Dermis blood vessel endothelial cell (primary cell): ENCODE measurements at places on chromosomes 16 and 17. TPM values are rescaled to one million over a fixed set of nuclear protein-coding genes. Genes with fewer than 3 reads are reported as not detected.

DNA sequence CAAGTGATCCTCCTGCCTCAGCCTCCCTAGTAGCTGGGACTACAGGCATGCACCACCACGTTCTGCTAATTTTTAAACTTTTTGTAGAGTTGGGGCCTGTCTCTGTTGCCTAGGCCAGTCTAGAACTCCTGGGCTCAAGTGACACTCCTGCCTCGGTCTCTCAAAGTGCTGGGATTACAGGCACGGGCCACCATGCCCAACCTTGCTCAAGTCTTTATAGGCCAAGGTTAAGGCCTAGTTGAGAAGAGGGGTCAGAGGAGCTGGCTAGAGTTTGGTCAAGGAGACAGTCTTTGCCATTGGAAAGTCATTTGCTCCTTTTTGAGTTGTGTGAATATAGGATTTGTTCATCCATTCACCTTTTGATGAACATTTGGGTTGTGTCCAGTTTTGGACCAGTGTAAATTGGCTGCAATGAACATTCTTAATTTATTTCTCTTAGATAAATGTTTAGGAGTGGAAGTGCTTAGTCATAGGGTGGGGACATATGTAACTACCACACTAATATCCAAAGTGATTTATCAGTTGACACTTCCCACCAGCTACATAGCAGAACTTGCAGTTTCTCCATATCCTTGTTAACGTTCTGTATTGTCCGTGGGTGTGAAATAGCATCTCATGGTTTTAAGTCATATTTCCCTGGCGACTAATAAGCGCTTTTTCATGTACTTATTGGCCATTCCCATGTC, 30.7 kb upstream of the ARHGAP17 start:
- no peak for DNase-seq

Gene LAT
- total RNA-seq = 0.68 and 1.2 TPM in 2 replicates

- DNase-seq = peak; percentile 2
These were observed 154.0 kb upstream of the SDK2 start for GRCh38 chr17:73798111-73798748.

Gene SLC25A39
- 88.8 and 120 TPM in 2 replicates for total RNA-seq

- no peak for DNase-seq
These were observed 157.9 kb downstream of the RPTOR start for GRCh38 chr17:80702315-80703141.

Gene FAM20A
- not detected in 2 replicates for total RNA-seq

- DNase-seq = peak; percentile 17
These were observed 83.4 kb downstream of the HIC1 start for GRCh38 chr17:2138318-2138717.

- DNase-seq = peak; percentile 88
These were observed 43.9 kb downstream of the RAI1 start for GRCh38 chr17:17725011-17725751.
